Breast epithelium (tissue), 4 donors: ENCODE measurements at places on chromosomes 12 and 14.
A peak's percentile ranks its signal among the peaks of the same experiment; 100 is the strongest.

GRCh38 chr12:49917166-49917787, 13.6 kb upstream of the FAIM2 start:
- no peak for DNase-seq

DNA sequence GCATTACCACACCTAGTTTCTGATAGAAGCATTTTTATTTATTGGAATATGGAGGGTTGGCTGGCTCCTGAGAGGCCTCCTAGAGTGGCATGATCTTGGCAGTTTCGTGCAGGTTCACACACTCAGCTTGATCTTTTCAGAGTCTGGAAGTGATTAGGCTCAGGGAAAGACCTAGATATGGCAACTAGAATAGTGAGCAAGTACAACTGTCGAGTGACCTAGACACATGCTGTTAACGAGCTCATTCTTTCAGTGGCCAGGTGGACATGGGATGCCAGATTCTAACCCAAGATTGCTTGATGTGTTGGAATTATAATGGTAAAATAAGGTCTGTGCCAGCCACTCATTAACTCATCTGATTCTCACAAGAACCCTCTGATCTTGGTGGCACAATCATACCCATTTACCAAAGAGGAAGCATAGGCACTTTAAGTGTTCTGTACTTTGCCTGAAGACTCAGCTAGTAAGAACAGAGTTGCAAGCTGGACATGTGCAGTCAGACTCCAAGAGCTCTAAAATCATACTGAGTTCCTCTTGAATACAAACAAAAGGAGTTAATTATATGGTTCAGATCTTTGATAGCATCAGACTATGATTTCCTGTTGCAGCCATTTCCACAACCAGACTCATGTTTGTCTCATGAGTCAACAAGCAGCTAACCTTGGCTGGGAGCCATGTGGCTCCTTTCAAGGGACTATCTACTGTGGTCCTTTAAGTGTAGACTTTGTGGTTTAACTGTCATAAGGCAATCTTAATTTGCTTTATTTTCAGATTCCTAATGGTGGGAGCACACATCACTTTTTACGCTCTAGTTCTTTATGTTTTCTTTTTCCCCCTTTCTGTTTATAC, 144.2 kb downstream of the PLEKHA5 start:
- peak; percentile 53 for DNase-seq

GRCh38 chr14:76929927-76930326, 98.6 kb downstream of the IRF2BPL start:
- no peak for DNase-seq

DNA sequence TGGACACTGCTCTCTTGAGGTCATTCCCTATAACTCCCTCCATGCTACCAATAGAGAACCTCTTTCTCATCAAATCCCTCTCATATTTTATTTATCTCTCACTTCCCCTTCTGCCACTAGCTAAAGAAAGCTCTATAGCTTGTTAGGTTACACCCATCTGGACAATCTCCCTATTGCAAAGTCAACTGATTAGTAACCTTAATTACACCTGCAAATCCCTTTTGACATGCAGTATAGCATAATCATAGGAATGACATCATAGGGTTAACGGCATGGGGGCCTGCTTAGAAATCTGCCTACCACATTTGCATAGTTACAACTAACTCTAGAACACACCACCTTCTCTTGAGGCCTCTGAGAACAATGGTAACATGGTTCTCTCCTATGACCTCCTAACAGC, 181.2 kb downstream of the EMP1 start:
- DNase-seq = no peak
